ENCODE measurements at places on chromosomes 5 and 9.

DNA sequence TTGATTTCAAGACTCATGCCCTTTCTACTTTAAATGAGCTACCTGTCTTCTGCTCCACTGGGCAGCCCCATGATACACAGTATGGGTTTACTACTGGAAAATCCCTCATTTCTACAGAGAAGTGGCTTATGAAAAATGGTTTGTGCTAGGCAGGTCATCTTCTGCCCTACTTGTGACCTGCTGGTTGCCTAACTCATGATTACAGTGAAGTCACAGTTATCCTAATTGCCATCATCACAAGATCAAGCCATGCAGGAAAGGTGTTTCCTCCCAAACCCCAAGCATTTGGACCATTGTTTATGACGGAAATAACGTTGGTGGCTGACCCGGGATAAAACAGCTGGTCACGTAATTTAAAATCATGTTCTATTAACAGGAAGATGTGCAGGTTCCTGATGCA is 330.6 kb downstream of the ACTL7B start:
- DNase-seq, result no peak

DNA sequence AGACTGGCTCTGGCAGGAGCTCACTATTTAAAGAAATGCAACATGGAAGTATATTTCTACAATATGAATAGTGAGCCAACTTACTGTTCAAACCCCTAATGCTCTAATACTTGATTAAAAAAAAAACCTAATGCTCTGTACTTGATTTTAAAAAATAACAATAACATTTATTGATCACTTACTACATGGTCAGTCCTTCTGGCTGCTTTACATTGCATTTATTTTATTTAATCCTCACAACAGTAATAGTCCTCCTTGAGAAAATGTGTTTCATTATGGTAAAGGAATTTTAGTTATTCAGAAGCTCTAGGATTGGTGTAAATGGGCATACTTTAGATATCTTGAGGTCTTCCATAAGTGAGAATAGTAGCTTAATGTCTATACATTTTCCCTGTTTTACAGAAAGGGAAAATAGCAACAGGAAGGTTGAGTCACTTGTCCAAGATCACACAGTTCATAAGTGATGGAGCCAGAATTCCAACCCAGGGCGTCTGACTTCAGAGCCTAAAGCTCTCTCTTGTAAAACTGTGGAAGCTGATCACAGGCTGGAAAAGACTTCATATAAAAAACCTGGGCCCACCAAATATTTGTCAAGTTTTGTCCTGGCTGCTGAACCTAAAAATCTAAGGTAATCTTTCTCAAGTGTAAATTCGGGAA is 1.0 kb downstream of the STARD4 start:
- no peak for DNase-seq

- no peak for DNase-seq
These were observed 3.3 kb upstream of the EXOC3 start for GRCh38 chr5:439636-440035.

- DNase-seq, result no peak
These were observed 273.4 kb downstream of the CSNK1G3 start for GRCh38 chr5:123785162-123786071.

DNA sequence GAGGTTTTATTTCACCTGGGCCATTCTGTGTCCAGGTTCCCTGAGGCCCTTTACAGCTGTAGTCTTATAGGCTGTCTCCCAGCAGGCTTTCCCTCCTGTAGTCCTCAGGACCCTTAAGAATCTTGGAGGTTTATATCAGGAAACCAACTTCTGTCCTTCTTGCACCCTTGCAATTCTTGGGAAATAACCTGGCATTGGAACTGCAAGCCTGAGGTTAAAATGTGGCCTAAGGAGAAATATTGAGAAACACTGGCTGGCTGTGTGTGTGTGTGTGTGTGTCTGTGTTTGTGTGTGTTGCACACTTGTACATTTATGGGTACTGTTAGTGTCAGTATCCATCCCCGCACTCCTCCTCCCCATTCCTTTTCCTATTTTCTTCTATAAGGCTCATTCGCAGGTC is 168.9 kb downstream of the PAPPA start:
- DNase-seq, result peak; percentile 42

DNA sequence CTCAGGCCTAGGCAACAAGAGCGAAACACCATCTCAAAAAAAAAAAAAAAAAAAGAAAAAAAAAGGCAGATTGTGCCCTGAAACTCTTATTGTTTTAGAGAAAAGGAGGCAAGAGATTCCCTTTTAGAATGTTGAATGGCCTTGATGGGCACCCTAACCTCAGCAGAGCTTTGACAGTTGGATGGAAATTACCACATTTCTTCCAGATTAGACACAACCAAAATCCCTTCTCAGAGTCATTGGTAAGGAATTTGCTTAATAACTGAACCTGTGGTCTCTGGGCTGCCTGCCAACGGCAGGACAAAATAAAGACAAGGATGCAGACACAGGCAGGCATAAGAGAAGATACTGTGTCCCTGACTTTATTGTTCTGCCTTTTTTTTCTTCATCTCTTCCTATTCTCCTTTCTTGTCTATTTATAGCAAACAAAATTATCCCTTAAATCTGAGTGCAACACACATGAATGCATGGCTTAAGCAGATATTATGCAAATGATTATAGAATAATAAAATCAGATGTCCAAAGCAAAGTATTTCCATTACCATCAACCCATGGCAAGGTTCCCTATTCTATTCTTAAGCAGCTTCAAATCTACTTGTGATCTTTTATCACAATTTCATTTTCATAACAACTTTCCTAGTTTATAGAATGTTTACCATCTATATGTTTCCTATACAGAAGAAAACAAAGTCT is 37.3 kb upstream of the TRIO start:
- DNase-seq, result peak; percentile 69

GRCh38 chr5:35789732-35790456 is 66.8 kb upstream of the IL7R start:
- DNase-seq, result no peak

GRCh38 chr9:5336688-5337087 is 3.0 kb downstream of the RLN1 start:
- no peak for DNase-seq

- DNase-seq, result no peak
These were observed 146.4 kb downstream of the EGFLAM start for GRCh38 chr5:38404667-38405276.

DNA sequence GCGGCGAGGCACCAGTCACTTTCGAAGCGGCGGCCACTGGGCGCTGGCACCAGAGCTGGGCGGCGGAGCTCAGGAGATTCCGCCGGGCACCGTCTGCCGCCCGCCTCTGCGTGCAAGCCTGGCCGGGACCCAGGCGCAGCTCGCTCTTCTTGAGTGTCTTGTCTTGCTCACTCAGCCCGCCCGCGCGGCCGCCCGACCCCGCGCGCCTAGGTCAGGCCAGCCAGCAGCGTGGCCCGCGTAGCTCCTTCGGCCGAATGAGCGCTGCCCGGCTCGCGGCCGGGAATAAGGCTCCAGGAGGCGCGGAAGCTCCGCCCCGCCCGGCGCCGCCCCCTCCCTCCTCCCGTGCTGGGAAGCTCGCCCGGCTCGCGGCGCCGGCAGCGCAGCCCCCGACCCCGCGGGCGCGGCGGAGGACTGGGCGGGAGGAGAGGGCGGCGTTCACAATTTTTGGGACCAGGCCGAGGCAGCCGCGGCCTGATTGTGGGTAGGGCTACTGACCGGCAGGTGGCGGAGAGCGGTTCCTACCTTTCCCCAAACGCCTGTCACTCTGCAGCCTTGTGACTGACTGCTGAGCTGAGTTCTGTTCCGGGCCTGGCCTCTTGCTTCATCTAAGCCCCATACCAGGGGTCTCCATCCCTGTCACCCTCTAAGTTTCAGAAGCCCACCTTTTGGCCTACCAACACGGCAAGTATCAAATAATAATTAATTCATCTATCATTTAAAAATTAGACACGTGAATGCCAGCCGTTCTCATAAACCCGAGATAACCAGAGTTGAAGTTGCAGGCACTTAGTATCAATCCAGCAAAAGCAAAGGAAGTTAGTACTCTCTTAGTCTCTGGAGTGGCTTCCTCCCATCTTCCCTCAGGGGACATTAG is at the start of gene HBEGF:
HBEGF (minus strand) TSS at position 256 of the 874 bp plus-strand sequence. CDS start 275 bp downstream, outside the sequence.
- no peak for DNase-seq

- DNase-seq, result no peak
These were observed 113.3 kb upstream of the SLC1A3 start for GRCh38 chr5:36492984-36493654.

DNA sequence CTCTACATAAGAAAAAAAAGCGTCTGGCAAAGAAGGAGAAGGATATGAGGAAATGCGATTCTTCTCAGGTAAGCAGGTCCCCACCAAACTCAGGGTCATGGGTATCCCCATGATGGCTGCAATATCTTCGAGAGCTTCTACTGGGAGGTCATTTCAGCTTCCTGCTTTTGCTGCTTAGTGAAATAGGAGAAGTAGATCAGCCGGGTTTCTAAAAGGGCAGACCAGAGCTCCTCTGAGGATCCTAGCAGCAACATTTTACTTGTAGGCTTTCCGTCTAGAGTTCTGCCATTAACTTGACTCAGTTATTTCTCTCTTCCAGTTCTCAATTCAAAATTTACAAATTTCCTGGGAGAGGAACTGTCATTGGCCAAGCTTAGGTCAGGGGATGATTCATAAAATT is 134.7 kb downstream of the DPYSL3 start:
- no peak for DNase-seq

DNA sequence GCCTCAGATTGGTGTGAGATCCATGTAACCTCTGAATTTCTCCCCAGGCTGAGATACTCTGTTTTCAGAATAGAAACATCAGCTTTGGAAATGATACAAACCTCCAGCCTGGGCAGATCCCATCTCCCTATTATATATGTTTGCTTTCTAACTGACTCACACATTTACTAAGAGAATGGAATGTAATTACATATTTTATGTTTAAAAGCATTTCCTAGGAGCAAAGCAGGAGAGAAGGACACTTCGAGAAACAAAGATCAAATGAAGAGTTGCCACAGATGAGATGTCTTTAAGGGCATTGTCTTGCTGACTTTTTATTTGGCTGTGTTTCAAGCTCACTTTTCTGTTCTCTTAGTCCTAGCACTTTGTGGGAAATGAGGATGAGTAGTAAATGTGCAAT is 96.3 kb downstream of the CDH18 start:
- peak; percentile 14 for DNase-seq

GRCh38 chr5:142872795-142873194 is 102.6 kb downstream of the ARHGAP26 start:
- DNase-seq, result no peak

GRCh38 chr9:108642871-108643270 is 212.9 kb downstream of the ACTL7B start:
- no peak for DNase-seq

GRCh38 chr9:19939734-19940278 is 151.0 kb upstream of the SLC24A2 start:
- no peak for DNase-seq

GRCh38 chr9:21506626-21507482 is 24.7 kb upstream of the IFNE start:
- DNase-seq, result peak; percentile 85

GRCh38 chr9:31251386-31251785 is 1133.1 kb upstream of the ACO1 start:
- DNase-seq, result no peak

- DNase-seq, result no peak
These were observed 18.0 kb downstream of the GPX3 start for GRCh38 chr5:151038412-151038745.

GRCh38 chr5:1865948-1866347 is 16.8 kb downstream of the IRX4 start:
- no peak for DNase-seq

GRCh38 chr5:166595274-166595951 is 1696.0 kb upstream of the WWC1 start:
- DNase-seq, result no peak

GRCh38 chr5:37565062-37565670 is 186.0 kb downstream of the WDR70 start:
- DNase-seq, result no peak

DNA sequence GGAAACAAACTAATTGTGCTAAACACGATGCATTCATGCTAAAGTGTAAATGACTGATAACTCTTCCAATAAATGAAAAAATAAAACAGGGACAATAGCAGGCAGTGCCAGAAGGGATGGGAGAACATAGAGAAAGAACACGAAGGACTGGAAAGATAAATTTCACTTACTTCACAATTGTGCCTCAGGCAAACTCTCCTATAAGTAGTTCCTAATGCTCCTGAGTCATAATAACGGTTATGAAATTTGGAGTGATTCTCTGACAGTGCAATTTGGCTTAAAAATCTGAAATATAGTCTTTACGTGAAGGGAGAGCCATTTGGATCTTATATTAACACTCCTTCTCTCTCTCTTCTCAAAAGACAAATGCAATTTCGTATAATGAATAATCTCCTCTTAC is 2218.5 kb downstream of the MAT2B start:
- no peak for DNase-seq

- DNase-seq, result no peak
These were observed 460.6 kb downstream of the DMRT2 start for GRCh38 chr9:1510712-1511111.

GRCh38 chr5:62692946-62693713 is 114.5 kb downstream of the LRRC70 start:
- DNase-seq, result no peak

- no peak for DNase-seq
These were observed 37.7 kb downstream of the FAM13B start for GRCh38 chr5:137995077-137995748.

DNA sequence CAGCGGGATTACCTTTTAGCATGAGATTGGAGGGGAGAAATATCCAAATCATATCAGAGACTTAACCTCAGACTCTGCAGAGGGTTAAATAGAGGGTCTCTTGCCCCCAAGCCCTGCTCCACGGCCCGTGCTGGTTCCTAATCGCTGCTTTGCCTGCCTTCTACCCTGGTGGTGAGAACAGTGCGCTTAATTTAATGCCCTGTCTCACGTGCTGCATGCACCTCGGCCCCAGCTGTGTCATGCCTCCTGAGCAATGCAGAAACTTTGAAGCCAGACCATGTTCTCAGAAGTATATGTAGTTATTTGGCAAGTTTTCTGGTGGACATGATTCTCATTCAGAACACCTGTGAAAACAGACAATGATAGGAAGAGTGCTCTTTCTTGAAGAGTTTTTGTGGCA is 1.4 kb downstream of the OTULIN start:
- DNase-seq, result no peak

- DNase-seq, result no peak
These were observed 488.1 kb upstream of the TLE4 start for GRCh38 chr9:79083621-79084020.

DNA sequence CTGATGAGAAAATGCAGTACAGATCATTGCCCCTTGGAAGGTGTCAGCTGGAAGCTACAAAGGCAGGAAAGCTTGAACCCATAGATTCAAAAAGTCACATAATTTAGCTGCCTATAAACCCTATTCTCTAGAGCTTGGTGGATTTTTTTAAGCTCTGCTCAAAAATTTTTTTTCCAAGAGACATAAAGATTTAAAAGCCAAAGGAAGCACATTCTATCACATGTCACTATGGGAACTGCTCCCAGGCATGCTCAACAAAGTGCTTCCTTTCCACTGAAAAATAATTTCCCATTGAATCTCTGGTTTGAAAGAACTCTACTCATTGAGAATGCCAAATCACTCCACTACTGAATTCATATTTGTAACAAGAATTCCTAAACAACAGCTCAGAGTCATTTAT is 419.8 kb downstream of the CETN3 start:
- no peak for DNase-seq

- no peak for DNase-seq
These were observed 26.6 kb downstream of the SGTB start for GRCh38 chr5:65695162-65695755.
